NCI-H187 (cell line): ENCODE measurements at places on chromosomes 11 and 22.
A peak's percentile ranks its signal among the peaks of the same experiment; 100 is the strongest.

DNA sequence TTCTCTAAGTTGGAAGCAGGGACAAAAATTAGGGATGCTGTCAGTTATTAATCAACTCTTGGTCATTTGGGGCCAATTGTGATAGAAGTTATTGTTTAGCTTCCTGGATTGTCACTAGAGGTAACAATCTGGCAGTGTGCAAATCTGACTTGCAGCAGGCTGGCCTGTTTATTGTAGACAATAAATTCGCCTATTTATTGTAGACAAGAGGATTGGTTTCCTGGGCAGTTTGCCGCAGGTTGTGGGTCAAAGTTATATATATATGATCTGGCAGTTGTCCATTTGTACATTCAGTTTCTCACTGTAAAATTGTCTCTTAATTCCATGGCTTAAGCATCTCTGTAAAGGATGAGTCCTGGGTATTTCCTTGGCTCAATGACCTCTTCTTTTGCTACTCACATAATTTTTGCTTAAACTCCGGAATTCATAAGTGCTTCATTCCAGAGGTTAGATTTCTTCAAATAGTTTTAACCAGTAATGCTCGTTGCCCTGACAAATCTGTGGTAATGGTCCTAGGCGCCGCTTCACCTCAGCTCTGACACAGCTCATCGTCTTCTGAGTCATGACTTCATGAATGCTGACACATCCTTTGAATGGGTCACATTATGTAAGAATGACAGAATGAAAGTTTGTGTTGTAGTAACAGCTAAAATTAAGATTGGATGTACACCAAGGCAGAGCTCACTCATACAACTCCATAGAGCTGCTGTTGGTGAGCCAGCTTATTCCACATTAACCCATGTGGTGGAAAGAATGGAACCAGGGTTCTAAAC, 7.8 kb upstream of the MMP3 start:
- DNase-seq = no peak

DNA sequence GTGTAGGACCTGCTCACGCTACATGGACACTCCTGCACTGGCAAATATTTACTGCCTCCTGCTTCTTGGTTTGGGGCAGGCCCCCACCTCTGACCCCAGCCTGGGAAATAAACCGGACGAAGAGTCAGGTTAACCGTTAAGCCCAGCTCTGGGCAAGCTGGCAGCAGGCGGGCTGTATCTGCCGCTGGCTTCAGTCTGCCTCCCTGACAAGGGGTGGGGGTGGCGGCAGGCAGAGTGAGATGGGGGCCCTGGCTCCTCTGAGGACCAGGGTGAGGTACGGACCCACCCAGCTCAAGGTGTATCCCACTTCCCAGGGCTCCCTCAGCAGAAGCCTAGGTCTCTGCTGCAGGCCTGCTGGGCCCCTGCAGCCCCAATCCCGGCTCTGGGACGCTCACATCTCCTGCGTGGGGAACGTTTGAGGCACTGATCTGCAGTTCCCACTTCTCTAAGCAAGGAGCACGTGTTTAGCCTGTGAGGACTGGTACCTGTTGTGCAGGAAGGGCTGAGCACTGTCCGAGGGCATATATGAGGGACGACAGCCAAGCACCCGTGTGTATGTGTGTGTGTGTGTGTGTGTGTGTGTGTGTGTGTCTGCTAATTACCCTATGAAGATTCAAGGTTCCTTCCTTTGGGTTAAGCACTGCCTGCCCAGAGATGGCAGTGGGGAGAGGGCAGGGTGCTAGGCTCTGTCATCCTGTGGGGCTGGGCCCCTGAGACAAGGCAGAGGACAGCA, 1.1 kb upstream of the LRRC75B start:
- no peak for DNase-seq

GRCh38 chr11:63906585-63906984, 10.4 kb downstream of the RCOR2 start:
- DNase-seq = no peak

GRCh38 chr22:50276143-50276542, 6.0 kb upstream of the MAPK11 start:
- DNase-seq = no peak

DNA sequence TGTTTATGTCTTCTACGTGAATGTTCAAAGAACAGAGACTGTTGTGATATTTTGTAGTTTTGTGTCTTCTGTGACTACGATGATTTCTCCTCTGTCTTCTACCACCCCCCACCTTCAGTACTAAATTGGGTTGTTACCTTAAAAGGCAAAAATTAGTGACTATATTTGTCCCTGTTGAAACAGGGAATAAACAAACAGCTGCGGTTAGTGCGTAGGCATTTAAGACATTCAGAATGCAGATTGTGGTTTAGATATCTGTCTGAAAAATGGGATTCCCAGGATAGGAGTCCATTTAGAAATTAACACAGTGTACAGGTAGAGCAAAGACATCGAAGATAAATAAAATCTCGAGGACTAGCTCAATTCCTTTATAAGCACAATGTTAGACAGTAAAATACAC, 15.6 kb upstream of the ARHGAP42 start:
- DNase-seq = no peak

DNA sequence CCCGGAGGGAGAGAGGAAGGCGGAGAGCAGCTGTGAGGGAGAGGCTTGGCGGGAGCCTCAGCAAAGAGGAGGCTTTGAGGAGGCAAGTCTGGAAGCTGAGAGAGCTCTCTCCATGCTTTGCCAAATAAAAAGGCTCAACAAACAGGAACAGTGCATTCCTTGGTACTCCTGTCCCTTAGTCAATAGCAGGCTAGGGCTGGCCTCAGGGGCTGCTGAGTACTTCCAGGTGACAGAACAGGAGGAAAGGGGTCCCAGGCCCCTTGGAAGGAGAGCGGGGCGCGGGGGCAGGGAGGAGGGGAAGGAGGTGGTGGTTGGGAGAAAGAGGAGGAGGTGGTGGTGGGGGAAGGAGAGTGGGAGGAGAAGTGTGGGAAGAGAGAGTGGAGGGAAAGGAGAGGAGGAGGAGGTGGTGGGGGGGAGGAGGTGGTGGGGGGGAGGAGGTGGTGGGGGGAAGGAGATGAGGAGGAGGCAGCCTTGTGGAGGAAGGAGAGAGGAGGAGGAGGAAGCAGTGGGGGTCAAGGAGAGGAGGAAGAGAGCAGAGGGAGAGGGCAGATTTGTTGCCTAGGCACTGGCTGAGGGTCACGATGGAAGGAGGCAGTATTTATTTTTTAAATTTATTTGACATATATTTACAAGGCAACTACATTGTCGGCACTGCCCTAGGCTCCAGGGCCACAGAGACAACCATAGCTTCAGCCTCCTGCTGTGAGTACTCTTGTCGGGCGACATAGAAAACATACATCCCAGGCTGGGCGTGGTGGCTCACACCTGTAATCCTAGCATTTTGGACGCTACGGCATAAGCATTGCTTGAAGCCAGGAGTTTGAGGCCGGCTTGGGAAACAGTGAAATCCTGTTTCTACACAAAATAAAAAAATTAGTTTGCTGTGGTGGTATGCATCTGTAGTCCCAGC, 74.2 kb upstream of the ZBED5 start:
- no peak for DNase-seq

DNA sequence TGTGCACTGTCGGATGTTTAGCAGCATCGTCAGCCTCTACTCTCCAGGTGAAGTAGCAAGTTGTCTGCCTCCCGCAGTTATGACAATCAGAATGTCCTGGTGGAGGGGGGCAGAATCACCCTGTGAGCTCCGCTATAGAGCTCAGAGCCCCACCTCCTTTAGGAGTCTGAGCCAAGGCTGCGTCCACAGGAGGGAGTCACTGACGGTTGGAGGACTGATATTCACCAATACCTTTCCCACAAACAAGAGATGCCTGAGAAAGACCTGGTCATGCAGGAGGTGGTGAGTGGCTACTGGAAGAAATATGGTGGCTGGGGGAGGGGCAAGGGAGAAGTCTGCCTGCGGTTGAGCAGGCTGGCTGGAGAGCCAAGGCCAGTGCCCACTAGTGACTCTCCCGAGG, 41.7 kb upstream of the ADA2 start:
- no peak for DNase-seq

- no peak for DNase-seq
These were observed 47.7 kb upstream of the FADD start for GRCh38 chr11:70155386-70155785.

GRCh38 chr22:40939202-40939601, 12.0 kb upstream of the RBX1 start:
- no peak for DNase-seq

DNA sequence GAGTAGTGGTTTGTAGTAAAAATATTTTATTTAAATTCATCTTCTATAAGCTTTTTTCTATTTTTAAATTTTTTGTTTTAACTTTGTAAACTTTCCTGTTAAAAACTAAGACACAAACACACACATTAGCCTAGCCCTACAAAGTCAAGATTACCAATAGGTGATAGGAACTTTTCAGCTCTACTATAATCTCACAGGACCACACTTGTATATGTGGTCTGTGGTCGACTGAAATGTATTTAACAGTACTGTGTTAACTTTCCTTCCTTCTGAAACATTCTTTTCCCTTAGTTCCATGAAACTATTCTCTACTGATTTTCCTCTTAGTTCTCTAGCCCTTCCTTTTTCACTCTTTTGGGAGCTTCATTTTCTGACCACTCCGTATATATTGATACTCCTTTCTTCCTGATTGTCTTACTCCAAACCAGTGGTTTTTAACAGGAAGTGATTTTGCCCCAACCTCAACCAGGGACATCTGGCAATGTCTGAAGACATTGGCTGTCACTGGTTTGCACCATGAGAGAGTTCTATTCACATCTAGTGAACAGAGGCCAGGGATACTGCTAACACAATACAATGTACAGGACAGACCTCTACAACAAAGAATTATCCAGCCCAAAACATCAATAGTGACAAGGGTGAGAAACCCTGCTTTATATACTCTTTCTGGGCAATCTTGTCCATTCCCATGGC, 8.8 kb downstream of the ZW10 start:
- DNase-seq = no peak

- DNase-seq = no peak
These were observed 97.7 kb downstream of the LARGE2 start for GRCh38 chr11:46020084-46020599.

GRCh38 chr11:69232821-69233743, 60.9 kb upstream of the MYEOV start:
- DNase-seq = no peak

- no peak for DNase-seq
These were observed 103.9 kb downstream of the SEZ6L start for GRCh38 chr22:26273011-26273675.

DNA sequence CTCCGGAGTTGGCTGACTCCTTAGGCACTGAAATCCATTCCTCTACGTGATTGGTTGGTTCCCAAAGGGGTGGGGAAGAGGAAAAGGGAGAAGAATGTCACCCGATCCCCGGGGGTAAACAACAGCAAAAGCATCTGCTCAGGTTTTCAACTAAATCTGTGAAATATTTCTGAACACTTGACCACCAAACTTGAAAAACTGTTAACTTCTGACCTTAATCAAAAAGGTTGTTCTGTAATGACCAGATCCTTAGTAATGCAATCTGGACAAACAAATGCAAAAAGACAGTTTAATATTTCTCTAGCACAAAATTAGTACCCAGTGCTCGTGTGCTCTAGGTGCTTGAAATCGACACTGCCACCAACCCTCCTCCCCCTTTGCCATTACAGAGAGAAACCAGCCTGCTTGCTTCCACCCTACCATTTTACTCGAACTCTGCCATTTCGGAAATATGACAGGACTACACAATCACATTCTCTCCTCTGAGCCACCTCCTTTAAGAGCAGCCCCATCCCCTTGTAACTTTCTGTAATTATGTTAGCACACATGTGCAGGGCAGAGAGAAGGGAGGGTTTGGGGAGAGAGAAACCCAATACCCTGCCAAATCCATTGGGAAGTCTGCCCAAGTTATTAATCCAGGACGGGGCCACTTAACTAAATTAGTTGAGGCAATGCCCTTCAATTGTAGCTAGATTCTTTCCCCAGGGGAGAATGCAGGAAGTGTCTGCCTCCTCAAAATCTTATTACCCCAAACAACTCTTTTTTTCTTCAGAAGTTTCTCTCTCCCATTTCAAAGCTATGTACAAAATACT, 113.8 kb downstream of the RBFOX2 start:
- DNase-seq = peak; percentile 53

DNA sequence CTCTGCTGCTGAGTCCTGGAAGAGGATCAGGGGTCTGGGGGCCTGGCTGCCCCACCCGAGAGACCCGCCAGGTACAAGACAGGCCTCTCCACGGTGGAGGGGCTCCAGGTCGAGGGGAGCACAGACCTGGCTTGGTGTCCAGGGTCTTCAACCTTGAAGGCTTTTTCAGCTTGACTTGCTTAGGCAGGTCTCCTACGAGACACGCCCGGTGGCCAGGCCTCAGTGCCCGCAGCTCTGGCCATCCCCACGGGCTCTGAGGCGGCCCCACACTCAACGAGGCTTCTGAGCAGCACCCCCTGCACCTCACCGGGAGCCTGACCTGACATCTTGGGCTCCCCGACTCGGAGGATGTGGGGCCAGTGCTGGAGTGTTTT, 6.6 kb upstream of the PLXNB2 start:
- no peak for DNase-seq

GRCh38 chr11:64396079-64396591, 37.2 kb downstream of the RPS6KA4 start:
- DNase-seq = no peak

DNA sequence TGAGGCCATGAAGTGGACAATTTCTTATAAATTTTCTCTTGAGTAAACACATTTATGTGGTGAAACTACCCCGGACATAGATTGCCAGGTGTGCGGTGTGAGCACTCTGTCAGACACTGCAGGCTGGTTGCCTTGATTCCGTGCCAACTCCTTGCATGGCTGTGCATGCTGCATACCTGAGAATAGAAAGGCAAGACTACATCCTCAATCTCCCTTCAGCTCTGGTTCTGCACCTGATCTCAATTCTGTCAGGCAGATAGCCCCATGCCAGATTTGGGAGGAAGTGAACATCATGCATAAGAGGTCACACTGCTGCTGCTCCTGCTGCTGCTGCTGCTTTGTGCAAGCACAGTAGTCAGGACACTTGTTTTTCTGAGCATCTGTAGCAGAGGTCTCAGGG, 42.5 kb upstream of the DEUP1 start:
- peak; percentile 71 for DNase-seq

- no peak for DNase-seq
These were observed 5.7 kb downstream of the PANX2 start for GRCh38 chr22:50175921-50176849.

- DNase-seq = no peak
These were observed 38.4 kb downstream of the GRK3 start for GRCh38 chr22:25602916-25603315.
